ENCODE measurements at places on chromosomes 1 and 21.

- DNase-seq: no peak
Observed at GRCh38 chr1:6870571-6870970, 85.3 kb downstream of the CAMTA1 start.

DNA sequence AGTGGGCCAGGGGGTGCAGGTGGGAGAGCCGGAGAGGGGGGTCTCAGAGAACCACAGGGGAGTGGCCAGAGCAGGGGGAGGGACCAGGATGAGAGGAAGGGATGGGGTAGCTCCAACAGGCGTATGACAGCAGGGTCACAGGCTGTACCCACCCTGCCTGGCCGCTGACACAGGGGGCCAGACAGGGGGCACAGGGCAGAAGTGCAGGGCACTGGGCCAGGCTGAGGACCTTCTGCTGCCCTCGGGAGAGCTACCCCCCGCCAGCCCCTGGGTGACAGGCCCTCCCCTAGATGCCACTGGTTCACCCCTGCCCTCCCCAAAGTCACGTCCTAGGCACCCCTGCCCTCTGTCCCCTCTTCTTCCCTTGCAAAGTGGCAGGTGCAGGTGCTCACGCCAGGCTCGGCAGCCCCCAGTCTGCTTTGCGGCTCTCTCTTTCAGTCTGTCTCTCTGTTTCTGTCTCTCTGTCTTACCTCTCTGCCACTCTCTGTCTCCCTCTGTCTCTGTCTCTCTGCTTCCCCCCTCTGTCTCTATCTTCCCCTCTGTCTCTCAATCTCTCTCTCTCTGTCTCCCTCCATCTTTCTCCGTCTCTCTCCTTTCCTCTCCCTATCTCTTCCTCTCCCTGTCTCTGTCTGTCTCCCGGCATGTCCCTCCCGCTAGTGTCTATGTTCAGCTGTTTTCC is 48.5 kb downstream of the WNT9A start:
- peak; percentile 15 for DNase-seq

DNA sequence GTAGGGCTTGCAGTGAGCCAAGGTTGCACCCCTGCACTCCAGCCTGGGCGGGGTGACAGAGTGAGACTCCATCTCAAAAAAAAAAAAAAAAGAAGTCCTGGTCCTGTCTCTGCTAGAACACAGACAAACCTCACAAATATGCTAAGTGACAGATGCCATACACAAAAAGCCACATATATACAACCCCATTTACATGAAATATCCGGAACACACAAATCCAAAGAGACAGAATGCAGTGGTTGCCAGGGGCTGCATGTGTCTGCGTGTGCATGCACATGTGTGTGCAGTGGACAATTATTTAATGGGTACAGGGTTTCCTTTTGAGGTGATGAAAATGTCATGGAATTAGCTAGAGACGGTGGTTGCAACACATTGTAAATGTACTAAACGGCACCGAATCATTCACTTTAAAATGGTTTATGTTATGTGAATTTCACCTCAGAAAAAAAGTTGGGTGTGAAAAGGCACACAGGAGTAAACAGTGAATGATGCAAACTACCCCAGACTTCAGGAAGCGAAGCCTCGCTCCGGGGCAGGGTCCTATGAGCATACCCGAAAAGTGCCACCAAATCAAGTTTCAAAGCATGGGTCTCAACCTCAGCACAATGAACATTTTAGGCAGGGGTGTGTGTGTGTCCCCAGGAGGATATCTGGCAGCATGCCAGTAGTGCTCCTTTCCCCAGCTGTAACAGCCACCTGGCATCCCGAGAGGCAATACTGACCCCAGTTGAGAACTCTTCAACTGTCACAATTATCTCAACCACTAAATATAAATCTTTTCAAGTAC is 48.3 kb downstream of the GNB1 start:
- DNase-seq: no peak

GRCh38 chr1:202638019-202638700 is 72.1 kb downstream of the SYT2 start:
- no peak for DNase-seq

DNA sequence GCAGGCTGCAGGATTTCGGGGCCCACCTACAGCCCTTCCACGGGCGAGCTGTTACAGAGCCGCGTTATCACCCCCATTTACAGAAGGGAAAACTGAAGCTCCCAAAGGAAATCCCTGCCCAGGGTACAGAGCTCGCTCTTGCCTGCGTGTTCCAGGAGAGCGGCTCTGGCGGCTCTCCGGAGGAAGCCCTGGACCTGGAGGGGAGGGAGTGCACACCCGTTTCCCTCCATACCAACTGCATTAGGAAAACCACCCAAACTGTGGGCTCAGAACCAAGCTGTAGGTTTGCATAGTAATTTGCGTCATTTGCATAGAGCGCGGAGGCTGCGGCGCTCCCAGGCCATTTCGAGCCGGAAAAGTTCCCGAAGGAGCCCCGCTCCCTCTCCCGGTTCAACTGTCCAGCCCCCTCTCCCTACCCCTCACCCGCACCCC is 24.7 kb upstream of the ADGRB2 start:
- DNase-seq: no peak

- DNase-seq: no peak
Observed at GRCh38 chr1:215376544-215377264, 190.4 kb upstream of the KCTD3 start.

DNA sequence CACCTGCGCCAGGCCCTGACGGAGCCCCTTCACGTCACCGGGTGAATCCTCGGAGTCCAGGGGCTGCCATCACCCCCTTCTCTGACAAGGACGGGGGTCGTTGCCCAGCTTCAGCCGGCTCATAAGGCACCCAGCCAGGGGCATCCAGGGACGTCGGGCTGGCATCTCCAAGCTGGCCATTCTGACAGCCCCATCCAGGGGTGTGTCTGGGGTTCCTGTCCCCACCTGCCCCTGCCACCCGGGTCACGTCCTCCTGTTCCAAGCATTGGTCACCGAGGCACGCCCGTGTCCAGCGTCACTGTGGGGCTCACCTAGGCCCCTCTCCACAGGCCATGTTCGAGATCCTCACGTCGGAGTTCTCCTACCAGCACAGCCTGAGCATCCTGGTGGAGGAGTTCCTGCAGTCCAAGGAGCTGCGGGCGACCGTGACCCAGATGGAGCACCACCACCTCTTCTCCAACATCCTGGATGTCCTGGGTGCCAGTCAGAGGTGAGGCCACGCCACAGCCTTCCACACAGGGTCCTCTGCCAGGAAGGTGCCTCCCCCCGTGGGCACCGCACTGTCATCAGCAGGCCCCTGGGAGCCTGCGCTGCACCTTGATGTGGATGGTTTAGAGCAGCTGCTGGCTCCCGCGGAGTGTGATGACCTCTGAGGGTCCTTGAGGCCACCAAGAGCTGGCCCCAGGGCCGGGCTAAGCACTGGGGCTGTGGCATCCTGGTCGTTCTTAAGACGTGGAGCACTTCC is 14.8 kb downstream of the ARHGEF16 start:
- no peak for DNase-seq

GRCh38 chr1:3415260-3416090 is 39.0 kb upstream of the ARHGEF16 start:
- DNase-seq: no peak

DNA sequence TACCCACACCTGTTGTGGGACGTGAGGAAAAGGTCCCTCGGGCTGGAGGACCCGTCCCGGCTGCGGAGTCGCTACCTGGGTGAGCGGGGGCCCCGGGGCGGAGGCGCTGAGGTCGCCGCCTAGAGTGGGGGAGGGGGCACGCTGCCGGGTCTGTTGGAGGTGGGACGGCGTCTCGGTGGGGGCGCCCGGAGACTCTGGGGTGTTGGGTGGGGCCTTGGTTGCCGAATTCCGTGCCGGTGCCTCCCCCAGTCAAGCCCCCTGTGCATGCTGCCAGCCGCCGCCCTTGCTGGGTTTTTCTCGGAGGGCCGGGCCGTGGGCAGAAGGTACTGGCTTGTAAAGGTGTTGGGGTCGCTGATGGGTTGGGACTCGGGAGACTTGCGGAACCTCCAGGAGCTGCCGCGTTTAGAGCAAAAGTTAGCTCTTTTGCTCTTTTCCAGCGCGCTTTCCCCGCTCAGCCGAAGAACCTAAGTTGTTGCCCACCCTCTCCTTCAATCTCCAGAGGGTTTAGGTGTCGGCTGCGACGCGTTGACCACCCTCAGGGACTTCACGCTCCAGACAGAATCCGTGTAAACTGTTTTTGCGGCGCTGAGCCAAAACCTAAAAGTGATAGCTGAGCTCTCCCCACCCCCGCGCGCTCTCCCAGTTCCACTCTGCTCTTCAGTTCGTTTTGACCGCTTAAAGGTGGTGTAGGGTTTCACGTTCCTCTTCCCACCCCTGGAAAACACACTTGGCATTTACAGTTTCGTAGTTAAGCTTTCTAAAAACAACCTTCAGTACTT is at the start of gene MPC2:
Gene MPC2, minus strand, starts transcription at position 143 of the 779 bp plus-strand sequence. CDS start 1,231 bp downstream, outside the sequence.
- DNase-seq: peak; percentile 69
